NCI-H1694 (cell line): ENCODE measurements at places on chromosomes 4 and X.

DNA sequence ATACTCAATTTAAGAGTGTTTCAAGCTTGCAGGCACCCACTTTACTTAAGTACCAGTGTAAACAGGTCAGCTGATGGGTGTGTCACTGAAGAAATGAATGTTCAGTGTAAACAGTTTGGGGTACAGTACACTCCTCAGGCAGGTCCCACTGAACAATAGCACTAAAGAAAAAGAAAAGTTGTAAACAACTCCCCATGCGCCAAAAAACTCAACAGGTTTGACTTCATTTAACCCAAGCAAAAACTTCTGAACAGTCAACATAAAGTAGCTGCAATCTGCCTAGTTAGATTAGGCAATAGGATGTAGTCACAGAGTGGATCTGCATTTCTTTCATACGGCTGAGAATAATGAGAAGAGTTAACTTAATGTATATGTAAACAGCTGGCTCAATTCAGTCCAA is 93.2 kb downstream of the FAM13A start:
- DNase-seq, result no peak

- DNase-seq, result no peak
Observed at GRCh38 chr4:58587856-58588255, 1477.7 kb upstream of the IGFBP7 start.

DNA sequence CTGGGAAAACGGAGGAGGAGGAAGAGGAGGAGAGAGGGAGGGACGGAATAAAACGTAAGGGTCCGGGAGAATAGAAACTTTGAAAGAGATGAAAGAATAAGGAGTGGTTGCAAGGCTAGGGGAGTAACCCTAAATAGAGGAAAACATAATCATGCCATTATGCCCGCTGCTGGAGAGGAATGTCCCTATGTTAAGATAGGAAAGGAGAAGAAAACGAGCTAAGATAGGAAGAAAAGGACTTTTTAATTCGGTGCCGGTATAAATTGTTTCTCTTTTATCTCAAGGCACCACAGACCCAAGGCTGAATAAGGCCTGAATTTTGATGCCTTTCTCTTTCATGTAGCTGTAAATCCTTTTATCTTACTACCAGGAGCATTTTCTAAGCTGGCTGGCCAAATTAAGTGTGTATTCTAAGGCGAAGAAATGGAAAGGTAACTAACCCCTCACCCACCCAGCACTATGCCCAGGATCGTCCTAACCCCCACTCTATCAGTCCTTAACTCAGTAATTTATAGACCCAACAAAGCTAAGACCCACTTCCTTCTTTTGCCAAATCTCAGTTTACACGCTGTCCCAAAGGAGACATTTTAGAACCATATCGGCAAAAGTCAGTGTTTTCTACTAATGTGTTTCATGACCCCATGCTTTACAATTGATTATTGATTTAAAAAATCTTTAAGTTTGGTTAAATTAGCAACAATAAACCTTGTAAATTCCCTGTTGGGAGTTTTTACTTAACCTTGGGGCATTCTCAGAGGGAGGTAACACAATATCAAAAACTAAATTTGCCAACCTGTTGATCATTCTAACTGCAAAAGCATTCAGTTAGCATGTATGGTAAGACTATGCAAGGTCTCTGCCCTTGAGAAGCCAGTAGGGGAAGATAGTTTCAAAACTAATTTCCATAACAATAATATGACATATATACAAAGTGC is 1.1 kb upstream of the CUL4B start:
- no peak for DNase-seq

DNA sequence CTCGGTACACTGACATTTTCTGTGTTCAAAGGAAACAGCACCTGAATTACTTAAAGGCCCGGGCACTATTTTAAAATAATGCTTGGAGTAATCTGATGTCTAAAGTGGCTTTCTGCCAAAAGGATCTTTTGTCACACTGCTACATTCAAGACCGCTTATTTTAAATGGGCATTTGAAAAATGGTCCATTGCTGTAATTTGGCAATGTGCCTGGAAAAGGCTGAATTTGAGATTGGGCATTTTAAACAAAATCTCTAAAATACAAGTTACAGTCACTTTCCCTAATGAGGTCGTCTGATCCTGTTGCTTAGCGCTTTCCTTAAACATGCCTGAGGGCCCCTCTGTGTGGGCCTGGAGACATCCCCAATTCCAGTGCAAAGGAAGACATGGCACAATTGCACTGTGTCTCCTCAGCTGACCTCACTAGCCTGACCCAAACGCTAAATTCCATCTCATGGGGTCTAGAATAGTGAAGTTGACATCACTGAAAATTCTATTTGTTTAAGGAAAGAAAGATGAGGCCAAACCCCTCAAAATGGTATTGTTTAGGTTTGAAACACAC is 214.2 kb downstream of the GPC3 start:
- no peak for DNase-seq

GRCh38 chrX:133159205-133159604 is 58.9 kb downstream of the TFDP3 start:
- no peak for DNase-seq
